Tongue (tissue), 3 donors: ENCODE measurements at places on chromosomes 7 and 10.

DNA sequence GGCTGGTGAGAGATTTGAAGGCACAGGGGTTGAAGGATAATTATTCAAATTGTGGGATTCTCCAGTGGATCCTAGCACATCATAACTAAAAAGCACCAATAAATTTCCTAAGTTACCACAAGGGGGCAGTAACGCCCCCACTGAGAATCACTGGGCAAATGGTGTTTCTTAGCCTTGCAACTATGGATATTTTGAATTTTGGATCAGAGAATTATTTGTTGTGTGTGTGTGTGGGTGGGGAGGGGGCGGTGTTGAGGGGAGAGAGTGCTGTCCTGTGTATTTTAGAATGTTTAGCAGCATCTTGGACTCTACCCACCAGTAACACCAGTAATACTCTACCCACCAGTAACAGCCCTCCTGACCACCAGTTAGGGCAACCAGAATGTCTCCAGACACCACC lies 63.3 kb upstream of the PRKG1 start:
- peak; percentile 77 for DNase-seq

- peak; percentile 45 for DNase-seq
These were observed 29.1 kb upstream of the CABCOCO1 start for GRCh38 chr10:61633665-61634064.

DNA sequence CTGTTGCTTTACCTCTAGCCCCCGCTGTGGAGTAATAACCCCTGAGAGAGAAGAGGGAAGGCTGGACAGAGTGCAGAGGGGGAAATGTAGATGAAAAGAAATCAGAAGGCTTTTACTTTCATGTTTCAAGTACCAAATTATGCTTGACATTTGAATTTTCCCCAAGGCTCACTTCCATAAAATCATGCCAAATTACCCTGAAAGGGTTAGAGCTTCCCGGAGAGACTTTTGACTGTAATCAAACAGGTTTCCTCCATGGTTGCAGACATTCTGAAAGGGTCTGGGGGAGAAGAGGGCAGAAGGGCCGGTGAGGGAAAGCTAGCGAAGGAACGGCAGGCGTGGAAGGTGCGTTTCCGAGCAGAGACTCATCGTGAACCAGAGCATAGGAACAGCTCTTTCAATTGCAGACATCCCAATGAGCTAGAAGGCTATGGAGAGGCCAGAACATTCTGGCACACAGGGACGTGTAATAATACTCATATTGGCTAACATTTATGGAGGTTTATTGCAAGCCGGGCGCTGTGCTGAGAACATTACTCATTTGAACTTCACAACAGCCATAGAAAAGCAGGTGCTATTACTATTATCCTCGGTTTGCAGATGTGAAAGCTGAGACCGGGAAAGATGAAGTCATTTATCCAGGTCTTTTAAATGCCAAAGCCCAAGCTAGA lies 620.8 kb upstream of the AUTS2 start:
- DNase-seq = peak; percentile 79

DNA sequence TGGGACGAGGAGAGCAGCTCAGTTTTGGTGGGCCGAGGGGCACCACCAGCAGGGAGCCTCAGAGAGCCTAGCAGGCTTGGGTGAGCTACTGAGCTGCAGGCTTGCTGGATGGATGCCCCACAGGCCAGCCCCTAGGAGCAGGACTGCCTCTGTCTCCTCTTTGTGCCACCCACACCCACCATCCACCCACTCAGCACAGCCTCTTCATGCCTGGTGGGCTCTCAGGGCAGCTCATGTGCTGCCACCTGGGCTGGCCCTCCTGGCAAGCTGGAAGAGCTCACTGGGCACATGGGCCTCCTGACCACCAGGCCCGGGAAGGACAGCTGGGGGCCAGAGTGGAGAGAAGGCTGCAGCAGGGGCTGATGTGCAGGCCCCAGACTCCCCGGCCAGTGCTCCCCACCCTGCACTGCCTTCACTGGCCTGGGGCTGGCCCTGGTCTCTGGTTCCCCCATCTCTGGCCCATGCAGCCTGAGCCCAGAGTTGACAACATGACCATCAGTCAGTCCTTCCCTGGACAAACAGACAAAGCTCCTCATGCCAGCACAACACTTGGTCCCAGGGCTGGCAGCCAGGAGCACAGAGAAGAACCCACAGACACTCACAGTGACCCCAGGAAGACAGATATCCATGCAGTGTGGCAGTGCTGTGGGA lies 8.2 kb downstream of the RASGEF1A start:
- no peak for DNase-seq

- no peak for DNase-seq
These were observed 878.9 kb downstream of the TYW1 start for GRCh38 chr7:67875558-67875957.

DNA sequence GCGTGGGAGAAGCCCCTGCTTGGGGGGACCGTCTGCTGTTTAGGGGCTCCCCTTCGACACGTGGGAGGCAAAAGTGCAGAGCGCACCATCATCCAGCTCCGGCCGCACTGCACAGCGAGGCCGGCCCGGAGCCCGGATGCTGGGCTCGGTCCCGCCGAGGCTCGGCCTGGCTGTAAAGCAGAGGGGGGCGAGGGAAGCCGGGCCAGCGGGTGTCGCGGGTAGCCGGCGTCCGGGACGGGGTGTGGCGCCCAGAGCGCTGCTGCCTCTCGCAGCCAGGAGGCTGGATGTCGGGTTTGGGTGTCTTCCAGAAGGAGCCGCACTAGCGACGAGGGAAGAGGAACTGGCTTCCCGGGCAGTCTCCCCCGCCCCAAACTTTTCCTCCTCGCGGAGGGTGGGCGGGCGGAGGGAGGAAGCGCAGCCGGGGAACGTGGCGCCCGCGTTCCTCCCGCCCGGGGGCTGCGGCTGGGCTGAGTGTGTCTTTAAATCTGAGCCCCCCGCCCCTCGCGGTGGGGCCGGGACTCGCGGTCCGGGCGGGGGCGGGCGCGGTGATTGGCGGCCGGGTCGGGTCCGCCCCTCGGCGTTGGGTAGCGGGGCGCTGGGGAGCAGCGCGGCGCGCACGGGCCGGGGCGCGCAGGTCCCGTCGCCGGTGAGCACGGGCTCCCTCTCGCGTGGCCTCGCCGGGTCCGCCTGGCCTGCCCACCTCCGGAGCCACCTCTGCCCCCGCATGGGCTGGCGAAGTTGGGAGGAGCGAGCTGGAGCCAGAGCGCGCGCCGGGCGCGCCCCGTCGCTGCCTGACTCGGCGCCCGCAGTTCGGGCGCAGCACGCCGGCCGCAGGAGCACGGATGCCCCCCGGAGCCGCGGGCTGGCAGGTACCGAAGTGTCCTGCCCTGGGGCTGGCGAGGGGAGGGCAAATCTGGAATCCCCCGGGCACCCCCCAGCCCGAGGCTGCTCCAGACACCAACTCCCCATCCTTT lies at the start of gene PALD1:
TSS of gene PALD1 (plus strand) at position 577 of the 974 bp plus-strand sequence. CDS start 47,185 bp downstream, outside the sequence.
- peak; percentile 93 for DNase-seq

GRCh38 chr10:45395554-45395953 lies 21.5 kb downstream of the ALOX5 start:
- DNase-seq = no peak

DNA sequence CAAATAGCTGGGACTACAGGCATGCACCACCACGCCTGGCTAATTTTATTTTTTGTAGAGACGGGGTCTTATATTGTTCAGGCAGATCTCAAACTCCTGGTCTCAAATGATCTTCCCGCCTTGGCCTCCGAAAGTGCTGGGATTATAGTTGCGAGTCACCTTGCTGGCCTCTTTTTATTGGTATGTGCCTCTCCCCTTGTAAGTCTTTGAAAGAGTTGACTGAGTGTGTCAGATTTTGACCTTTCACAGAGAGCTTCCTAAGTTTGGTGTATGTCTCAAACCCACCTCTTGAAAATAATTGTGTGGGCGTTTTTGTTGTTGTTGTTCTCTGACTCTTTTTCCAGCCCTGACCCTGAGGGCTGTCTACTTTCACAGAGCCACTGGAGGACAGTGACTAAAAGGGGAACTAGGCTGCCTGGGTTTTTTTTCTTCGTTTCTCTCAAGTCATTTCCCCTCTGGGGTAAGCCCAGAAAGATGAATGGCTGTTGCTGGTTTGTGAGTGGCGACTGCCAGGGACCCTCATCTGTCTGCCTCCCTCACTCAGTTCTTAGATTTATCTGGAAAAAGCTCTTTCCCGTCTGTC lies 262.8 kb downstream of the ZEB1 start:
- DNase-seq = no peak

DNA sequence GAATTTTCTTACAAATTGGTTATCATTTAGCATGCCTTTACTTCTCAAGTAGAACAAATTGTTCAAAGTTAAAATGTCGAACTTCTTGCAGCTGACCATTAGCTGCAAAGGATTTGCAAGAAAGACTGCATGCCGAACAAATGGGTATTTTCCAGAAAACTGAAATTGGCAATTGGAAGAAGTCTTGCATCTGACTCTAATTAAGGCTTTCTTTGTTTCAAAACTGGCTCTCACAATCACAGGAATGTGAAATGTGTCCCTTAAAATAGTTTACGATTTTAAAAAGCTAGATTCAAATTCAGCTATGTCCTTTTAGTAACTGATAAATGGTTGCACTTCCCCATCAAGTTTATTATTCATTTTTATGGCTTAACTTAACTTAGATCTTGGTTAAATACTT lies 207.9 kb downstream of the ARL4A start:
- no peak for DNase-seq

GRCh38 chr10:71473671-71474599 lies 77.2 kb downstream of the CDH23 start:
- DNase-seq = no peak

GRCh38 chr7:157000741-157001653 lies 9.5 kb downstream of the MNX1 start:
- no peak for DNase-seq

GRCh38 chr7:156492170-156492569 lies 148.4 kb upstream of the RNF32 start:
- DNase-seq = no peak

DNA sequence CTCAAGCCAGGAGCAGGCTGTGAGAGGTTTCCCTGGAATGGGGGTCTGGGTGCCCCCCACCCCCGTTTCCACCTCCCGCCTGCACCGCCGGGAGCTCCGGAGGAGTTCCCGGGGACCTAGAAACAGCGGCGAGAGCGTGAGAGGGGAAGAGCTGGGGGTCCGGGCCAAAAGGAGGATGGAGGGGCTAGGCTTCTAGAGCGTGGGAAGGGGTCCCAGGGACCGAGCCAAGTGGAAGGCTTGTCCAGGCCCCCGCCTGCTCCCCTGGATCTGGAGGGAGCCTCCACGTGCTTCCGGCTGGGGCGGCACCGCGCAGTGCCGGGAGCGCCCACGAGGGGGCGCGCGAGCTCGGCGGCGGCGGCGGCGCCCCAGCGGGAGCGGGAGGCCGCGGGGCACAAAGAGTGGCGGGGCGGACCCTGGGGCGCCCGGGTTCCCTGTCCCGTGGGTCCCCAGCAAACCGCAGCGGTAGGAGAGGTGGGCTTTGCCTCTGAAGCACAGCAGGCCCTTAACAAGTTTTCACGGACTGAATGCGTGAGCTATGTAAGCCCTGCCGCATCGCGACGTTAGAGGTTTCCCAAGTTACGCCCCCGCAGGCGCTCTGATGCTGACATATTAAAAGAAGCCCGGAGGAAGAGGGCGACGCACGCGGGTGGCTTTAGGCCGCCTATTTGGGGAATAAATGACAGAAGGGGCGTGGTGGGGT lies 104.4 kb upstream of the LRRC4 start:
- DNase-seq = peak; percentile 68

- no peak for DNase-seq
These were observed 109.7 kb upstream of the PPIF start for GRCh38 chr10:79237454-79238157.

DNA sequence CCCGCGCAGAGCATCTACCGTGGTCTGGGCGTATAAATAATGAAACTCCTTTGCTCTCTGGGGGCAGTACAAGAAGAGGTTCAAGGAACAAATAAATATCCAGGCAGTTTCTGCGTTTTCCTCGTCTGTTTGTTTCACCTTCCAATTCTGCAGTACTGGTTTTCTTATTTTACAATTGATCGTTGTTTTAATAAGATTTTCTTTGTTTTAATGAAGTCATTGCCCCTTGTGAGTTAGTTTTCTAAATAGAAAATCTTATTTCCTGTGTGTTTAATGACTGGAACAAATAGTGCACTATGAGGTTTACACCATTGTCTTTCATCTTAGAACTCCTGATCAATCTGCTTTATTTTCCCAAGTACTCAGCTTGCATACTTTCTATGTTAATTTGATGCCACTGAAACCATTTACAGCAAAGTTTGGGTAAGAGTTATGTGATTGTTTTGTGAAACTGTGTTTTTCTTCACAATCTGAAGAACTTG lies 1.2 kb downstream of the PLEKHA1 start:
- DNase-seq = no peak

GRCh38 chr7:154928136-154929005 lies 74.6 kb downstream of the PAXIP1 start:
- peak; percentile 95 for DNase-seq

DNA sequence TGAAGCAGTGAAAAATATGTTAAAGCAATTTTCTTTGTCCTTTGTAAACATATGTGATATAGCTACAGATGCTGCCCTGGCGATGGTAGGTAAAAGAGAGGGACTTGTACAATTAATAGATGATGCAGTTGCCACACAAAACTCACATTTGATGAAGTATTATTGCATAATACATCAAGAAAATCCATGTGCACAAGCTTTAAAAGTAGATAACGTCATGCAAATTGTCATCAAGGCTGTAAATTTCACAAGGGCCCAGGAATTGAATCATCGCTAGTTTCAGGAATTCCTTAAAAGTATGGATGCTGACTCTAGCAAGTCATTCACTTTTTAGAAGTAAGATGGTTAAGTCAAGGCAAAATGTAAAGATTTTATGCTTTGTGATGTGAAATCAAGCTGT lies 10.0 kb downstream of the CYP3A5 start:
- DNase-seq = no peak

DNA sequence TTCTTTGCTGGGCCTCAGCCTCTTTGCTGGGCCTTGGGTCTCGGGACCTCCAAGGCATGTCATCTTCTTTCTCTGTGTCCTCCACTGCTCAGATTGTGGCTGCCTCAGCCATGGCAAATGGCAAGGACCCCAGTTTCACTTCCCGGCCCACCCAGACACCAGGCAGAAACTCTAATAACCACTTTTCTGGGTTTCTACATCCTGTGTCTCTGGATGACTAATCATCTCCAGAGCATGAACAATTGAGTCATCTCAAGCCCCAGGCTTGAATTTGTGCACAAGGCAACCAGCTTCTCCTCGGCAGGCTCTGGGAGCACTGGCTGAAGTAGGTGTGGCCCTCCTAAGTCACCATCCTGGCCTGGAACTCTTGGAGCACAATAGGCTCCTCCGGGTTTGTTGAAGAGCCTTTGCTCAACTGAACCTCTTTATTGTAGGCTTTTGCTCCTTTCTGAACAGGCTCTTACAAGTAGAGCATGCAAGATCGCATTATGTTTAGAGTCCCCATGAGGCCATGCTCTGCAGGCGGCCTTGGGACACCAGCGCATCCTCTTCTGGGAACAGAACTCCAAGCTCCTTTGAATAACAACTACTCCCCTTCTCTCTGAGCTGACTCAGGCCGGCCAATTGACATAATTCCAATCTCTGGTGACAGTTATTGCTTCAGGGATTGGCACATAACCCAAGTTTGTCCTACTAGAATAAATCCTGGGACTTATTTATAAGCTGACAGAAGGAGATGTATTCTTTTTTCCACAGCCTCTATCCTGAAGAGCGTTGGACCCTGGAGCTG lies 218.1 kb downstream of the WDR11 start:
- DNase-seq = no peak
